ENCODE measurements at places on chromosomes 1 and 21.

GRCh38 chr1:23964235-23964668 lies 4.6 kb downstream of the PNRC2 start:
- no peak for DNase-seq
- H3K27me3 ChIP-seq = no peaks in the 10 kb centered on the region
- H3K27ac ChIP-seq = peak overlapping the region; percentile 44
- H3K36me3 ChIP-seq = peaks cover 59% of the 10 kb centered on the region
- peaks cover 44% of the 10 kb centered on the region for H3K4me1 ChIP-seq
- no peak overlapping the region for H3K4me3 ChIP-seq

GRCh38 chr1:227779021-227779441 lies 36.4 kb upstream of the PRSS38 start:
- H3K27ac ChIP-seq = no peak overlapping the region
- H3K27me3 ChIP-seq = no peaks in the 10 kb centered on the region
- no peaks in the 10 kb centered on the region for H3K36me3 ChIP-seq
- peaks cover 25% of the 10 kb centered on the region for H3K4me1 ChIP-seq
- DNase-seq = no peak

- H3K4me1 ChIP-seq = no peaks in the 10 kb centered on the region
- no peaks in the 10 kb centered on the region for H3K27me3 ChIP-seq
- no peak for DNase-seq
- H3K4me3 ChIP-seq = no peak overlapping the region
- no peak overlapping the region for H3K27ac ChIP-seq
Observed at GRCh38 chr1:75870951-75871350, 61.3 kb downstream of the ASB17 start.

DNA sequence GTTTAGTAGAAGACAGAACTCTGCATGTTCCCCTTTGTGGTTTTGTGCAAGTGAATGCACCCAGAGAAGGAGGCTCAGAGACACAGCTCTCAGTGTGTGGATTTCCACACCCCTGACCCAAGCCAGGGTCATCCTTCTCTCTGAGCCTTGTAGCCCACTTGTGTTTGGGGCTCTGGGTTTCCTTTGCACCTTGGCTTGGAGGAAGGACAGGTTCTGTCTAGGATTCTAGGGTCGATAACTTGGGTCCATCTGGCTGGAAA lies 27.2 kb downstream of the MYOG start:
- DNase-seq = no peak
- no peaks in the 10 kb centered on the region for H3K4me1 ChIP-seq
- no peak overlapping the region for H3K27ac ChIP-seq

DNA sequence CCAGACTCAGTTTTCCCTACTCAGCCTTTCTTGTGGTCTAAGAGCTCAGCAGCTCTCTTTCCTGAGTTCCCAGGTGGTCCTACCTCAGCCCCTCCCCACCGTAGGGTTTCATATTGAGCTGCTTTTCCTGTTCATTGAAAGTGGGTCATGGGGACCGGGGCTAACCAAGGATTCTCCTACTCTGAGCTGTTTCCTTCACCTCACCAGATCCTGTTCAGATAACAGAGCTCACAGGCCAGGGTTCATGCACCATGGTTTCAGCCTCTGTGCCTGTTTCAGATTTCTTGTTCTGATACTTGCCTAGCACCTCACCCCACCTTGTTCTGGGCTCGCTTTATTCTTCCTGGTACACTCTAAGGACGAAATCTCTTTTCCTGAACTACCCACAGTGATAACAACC lies 8.5 kb downstream of the UBQLN4 start:
- no peaks in the 10 kb centered on the region for H3K4me1 ChIP-seq
- H3K4me3 ChIP-seq = no peak overlapping the region
- no peak overlapping the region for H3K27ac ChIP-seq
- H3K27me3 ChIP-seq = no peaks in the 10 kb centered on the region
- peaks cover 83% of the 10 kb centered on the region for H3K36me3 ChIP-seq

GRCh38 chr21:32477424-32477745 lies 64.9 kb downstream of the EVA1C start:
- no peaks in the 10 kb centered on the region for H3K27me3 ChIP-seq
- H3K27ac ChIP-seq = no peak overlapping the region
- H3K4me1 ChIP-seq = peaks cover 41% of the 10 kb centered on the region
- H3K36me3 ChIP-seq = no peaks in the 10 kb centered on the region
- no peak for DNase-seq

GRCh38 chr1:32758795-32759430 lies 56.3 kb upstream of the SYNC start:
- DNase-seq = peak; percentile 34
- H3K4me1 ChIP-seq = peaks cover 85% of the 10 kb centered on the region
- H3K4me3 ChIP-seq = no peak overlapping the region
- H3K36me3 ChIP-seq = peaks cover 4% of the 10 kb centered on the region
- H3K27me3 ChIP-seq = no peaks in the 10 kb centered on the region
- H3K27ac ChIP-seq = peak overlapping the region; percentile 91

DNA sequence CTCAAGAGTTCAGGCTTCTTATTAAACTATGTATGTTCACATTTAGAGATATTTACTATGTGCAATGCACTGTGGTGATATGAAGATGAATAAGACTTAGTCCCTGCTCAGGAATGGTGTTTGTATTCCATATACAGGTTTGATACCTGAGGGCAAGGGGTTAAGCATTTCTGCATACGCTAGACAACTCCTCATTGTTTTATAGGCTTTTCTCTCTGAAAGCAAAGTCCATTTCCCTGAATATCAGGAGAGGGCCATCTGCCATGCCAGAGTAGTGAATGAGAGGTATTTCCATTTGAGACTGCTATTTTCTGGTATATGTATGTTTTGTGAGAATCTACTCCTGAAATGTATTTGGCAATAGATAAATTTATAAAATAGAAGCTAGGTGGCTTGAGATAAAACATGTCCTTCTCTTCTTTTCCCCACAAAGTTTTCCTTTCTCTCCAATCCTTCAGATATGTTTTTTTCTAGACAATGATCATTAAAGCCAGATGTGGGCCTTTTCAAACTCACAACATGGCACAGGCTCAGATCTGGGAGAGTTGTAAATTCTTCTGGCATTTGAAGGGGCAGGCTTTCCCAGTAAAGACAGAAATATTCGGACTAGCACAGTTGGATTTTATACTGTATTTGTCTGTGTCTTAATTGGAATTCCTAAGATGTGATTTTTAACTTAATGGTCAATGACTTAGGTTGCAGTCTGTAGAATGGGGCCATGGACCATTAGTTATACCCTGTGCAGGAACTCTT lies 73.3 kb upstream of the WDR26 start:
- H3K27me3 ChIP-seq = no peaks in the 10 kb centered on the region
- H3K4me1 ChIP-seq = peaks cover 33% of the 10 kb centered on the region
- no peaks in the 10 kb centered on the region for H3K36me3 ChIP-seq
- H3K27ac ChIP-seq = no peak overlapping the region
- H3K4me3 ChIP-seq = no peak overlapping the region
- DNase-seq = no peak

DNA sequence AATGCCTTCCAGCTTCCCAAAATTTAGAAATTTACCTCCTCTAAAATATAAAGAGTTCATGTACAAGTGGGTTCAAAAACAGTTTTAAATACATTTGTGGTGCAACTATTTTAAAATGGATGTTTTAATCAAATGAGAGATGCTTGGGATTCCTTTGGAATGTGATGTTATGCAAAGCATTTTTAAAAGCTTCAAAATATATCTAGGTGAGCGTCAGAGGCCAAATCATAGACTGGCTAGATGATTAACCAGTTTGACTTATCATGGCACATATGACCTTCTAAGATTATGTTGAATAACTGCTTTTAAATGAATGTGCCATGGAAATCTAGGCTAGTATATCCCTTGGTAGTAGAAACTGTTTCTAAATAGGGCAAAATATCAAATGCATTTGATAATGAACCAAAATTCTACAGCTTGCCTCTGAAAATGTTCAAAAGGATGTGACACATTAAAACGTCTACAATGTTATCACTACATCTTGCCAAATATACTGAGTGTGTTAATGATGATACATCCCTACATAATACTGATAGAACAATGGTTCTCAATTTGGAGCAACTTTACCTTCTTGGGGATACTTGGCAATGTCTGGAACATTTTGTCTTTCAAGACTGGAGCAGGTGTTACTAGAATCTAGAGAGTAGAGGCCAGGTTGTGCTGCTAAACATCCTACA lies 650.9 kb upstream of the ADGRL2 start:
- no peaks in the 10 kb centered on the region for H3K4me1 ChIP-seq
- no peaks in the 10 kb centered on the region for H3K36me3 ChIP-seq
- H3K4me3 ChIP-seq = no peak overlapping the region
- H3K27me3 ChIP-seq = no peaks in the 10 kb centered on the region

DNA sequence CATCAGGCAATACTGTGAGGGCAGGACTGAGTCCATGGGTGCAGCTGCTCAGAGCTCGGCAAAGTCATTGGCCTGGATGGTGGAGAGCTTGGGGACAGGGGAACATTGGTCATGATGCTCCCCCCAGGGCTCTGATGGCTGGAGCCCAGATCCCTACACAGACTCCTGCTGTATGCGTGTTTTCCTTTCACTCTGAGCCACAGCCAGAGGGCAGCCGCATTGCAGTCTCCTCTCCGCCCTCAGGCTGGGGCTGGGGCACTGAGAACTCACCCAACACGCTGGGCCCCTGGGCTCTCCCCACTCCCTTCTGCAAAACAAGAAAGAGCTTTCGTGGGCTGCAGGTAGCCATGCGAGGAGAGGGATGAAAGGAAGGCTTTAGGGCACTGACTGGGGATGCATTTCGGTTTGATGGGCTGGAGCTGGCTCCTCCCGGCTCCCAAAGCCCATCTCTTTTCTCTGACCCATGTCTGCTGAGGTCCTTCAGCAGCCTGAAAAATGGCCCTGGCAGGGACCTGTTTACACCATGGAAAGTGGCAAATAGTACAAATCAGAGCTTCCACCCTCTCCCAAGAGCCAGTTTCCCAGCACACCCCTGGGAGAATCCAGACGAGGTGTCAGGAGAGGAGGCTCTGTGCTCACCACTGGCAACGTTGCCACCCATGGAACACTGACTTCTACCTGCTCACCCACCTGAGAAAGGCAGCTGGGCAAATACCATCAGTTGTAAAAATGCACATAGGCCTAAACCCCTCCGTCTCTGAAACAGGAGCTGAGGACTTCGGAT lies 43.8 kb downstream of the CAPN2 start:
- H3K4me1 ChIP-seq = no peaks in the 10 kb centered on the region
- no peak overlapping the region for H3K27ac ChIP-seq
- no peak overlapping the region for H3K4me3 ChIP-seq
- H3K36me3 ChIP-seq = peaks cover 100% of the 10 kb centered on the region
